Natural killer cell (primary cell): ENCODE measurements at places on chromosomes 11 and 22.
A peak's percentile ranks its signal among the peaks of the same experiment; 100 is the strongest.

DNA sequence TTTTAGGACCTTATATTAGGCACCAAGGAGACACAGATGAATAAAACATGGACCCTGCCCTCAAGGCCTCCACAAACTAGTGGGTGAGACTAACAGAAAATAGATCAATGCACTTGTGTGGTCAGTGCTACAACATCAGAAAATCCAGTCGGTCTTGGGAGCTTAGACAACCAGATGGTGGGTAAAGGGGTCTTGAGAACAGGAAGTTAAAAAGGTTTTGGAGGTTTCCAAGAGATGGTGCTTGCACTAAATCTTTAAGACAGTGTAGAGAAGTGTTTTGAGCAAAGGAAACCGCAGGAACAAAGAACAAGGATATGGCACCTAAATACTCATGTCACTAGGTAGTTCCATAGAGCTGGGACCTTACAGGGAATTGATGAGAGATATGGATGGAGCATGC lies 56.2 kb downstream of the GALNT18 start:
- no peak for DNase-seq

DNA sequence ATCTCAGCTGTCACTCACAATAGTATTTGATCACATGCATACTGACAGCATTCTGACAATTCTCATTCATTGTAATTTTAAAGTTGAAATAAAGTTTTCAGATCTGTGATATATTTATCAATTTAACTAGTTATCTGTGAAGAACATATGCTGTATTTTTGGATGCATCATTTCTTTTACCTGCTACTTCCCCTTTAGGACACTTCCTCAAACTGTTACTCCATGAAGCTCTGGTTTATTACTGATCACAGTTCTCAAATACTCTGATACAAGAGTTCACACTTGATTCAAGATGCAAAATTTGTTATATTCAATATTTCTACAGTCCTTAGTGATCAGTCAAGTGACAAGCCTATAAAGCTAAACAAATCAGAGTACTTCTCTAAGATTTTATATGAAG lies 1655.2 kb downstream of the LRRC4C start:
- DNase-seq = no peak

DNA sequence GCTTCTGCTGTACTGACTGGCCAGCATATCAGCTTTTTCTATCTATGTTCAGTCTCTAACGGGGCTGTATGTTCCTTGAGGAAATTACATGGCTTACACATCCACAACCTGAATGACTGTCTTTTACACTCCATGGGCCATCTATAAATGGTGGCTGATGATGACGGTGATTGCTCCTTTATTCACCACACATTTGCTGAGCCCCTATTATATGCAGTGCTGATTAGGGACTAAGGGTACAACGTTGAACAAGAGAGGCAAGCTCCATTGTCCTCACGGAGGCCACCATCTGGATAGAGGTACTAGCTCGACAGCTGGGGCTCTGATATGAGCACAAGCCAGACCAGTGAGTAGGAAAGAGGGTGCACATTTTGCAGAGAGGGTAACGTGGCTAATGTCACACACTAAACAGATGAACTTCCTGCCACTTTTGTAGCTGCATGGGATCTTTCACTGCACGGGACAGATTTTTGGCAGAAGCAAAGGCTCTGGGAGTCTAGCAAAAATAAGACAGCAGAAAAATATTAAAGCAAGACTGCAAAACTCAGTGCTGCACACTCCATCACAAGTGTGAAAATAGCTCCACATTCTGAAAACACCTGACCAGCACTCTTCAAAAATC lies 30.6 kb downstream of the DRD2 start:
- no peak for DNase-seq

DNA sequence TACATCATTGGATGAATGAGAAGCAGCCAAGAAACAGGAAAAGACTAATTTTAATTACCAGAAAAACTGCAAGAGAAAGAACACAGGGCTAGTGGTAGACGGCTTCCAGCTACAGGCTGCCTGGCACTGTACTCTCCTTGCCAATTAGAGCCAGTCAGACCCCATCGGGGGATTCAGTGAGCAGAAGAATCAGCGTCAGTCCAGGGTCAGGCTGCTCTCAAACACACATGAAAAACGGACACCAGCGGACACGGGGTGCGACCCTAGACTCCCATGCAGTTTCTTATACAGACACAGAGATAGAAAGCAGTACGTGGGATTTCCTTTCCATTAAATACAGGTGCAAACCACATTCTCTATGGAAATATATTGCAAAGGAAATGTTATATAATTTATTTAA lies 1.1 kb upstream of the CNTN5 start:
- DNase-seq = no peak

DNA sequence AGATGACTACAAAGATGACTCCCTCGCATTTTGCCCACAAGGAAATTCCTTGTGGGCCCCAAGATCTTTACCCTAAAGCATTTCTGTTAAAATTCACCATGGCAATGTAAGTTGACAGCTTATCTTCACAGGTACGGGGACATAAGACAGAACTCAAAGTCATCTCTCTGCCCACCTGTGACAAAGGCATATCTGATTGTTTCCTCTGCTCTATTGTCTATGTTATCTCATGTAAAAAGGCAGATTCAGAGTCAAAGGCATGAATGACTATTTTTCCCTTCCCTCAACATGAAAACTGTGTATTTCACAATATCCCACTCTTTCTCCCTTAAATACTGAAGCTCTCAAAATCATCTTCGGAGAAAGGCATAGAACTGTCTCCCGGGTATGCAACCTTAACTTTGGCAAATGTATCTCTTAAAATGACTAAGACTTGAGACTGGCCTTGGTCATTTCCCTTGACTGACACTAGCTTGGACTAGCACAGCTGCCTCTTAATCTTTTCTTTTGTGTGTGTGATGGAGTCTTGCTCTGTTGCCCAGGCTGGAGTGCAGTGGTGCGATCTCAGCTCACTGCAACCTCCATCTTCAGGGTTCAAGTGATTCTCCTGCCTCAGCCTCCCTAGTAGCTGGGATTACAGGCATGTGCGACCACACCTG lies 103.2 kb downstream of the MICAL3 start:
- DNase-seq = no peak

- no peak for DNase-seq
Observed at GRCh38 chr22:29225422-29226090, 19.9 kb downstream of the EMID1 start.

DNA sequence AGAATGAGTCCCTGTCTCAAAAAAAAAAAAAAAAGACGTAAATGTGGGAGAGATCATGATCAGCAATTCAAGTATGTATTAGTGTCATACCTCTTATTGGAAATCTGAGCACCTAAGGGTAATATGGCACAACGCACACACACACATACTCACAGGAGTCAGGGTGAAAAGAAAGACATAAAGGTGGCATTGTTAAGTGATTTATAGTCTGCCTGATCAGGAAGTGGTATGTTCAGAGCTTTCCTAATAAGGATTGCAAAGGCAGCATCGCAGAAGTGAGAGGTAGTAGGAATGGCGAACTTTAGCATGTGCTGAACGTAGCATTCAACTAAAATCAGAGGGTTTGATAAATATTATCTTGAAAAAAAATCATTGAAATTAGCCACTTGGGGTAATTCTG lies 854.3 kb downstream of the METTL15 start:
- DNase-seq = no peak

GRCh38 chr11:30801357-30801756 lies 215.2 kb upstream of the MPPED2 start:
- DNase-seq = no peak

DNA sequence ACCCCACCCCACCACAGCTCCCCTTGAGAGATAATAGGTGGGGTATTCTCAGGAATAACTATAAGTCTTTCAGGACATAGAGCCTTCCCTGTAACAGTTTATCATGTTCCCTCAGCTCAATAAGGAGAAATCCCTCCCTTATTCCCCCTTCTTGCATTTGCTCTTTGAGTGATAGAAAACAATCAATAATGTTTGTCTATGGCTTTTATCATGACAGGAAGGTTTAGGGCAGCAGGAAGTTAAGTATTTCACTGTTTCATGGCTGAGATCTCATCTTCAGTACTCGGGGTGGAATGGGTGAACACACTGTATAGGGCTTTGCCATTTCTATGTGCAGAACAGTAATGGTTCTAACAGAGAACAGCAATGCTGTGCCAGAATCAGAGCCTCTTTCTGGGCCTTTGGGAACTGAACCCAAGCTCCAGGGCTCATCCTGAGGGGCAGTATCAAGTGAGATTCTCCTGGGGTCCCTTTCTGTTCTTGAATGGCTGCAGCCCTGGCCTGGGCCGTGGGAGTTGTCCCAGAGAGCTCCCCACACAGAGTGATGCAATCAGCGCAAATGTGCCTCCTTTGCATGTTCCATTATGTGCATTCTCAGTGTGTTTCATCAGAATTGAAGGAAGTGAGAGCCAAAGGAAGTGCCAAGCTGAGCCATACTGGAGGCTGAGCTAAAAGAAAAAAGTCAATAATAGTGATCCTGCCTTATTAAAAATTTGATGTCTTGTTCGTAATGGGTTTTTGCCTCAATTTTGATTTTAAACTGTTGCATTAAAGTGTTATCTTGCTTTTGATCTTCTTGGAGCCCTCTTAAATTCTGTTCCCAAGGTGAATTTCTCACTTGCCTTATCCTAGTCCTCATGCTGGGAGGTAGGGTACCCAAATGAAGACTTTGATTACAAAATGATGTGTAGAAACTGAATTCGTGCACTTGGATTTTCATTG lies 2.9 kb upstream of the CYP2R1 start:
- DNase-seq = no peak

DNA sequence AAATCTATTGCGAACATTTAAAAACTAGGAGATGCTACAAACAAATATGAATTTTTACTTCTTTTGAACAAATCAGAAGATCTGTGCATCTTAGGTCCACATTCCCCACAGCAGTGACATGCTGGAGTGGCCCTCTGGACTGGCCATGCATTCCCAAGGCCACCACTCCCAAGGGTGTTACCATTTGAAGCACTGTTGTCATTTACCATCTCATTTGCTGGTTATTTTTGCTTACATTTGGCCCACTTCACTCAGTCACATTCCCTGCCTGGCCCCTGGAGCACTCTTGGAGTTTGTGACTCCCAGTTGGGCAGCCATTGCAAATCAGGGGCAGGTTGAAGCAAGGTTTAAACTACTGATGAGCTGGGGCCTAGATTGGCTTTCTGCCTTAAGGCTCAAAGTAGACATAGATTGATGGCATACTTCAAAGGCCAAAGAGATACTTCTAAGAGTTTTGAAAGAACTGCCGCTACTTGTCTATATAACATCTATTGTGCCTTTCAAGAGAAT lies 8.5 kb upstream of the ZNRF3 start:
- no peak for DNase-seq

DNA sequence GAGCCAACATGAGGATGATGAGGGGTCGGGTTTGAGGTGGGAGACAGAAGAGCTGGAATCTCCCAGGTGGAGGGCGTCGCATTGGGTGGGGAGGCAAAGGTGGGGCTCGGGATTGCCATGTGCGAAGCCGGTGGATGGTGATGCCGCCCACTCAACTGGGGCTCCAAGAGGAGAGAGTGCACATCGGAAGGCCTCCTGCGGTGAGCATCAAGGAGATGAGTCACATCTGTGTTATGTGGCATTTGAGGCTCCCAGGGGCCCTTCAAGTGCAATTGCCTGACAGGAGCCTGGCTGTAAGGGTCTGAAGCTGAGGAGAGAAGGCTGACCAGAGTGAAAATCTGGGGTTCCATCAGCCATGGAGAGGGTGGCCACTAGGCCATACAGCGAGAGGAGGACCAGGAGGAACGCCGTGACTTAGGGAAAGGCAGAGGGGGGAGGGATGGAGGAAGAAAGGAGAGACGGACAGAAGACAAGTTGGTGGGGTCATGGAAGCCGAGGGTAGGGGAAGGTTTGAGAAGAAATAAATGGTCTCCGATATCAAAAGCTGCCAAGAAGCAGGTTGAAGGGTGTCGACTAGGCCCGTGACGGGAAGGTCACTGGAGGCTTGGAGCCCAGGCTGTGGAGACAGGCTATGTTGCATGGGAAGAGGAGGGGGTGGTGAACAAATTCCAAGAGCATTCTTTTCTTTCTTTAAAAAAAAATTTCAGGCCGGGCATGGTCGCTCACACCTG lies 21.3 kb downstream of the RASD2 start:
- DNase-seq = no peak

DNA sequence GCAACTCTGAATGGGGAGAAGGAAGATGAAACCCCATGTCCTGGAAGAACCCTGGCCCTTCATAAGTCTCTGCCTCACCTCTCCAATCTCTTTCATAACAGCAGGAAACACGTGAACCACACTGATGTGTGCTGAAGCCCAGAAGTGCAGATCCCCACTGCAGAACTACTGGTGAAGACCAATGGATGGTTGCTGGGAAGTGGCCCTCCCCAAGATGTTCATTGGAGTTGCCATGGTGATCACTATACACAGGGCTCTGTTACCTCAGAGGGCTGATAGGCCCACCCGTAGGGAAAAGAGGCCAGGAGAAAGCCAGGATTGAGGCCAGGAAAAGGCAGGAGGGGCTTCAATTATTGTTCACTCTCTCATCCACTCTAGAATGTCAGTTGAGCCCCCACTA lies 11.6 kb downstream of the TST start:
- no peak for DNase-seq

- DNase-seq = no peak
Observed at GRCh38 chr11:88454881-88455280, 117.3 kb upstream of the CTSC start.

GRCh38 chr11:64745189-64745520 lies 1.2 kb upstream of the RASGRP2 start:
- peak; percentile 90 for DNase-seq

DNA sequence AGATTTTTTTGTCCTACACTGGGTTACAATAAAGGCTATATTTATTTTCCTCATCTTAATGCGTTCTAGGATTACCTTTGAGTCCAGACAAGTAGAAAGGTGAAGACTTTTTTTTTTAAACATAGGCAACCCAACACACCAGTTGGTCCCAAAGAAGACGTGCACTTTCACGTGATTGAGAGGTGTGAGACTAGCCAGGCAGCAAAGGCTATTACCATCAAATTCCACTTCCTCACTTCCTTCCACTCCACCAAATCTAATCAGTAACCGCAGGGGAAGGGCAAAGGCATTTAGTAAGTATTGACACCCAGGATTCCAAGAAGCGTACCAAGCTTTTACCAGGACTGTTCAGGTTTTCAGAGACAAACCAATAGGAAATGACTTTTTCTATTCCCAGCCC lies 109.3 kb downstream of the APIP start:
- no peak for DNase-seq

GRCh38 chr11:114621072-114621471 lies 25.5 kb upstream of the NXPE4 start:
- no peak for DNase-seq

DNA sequence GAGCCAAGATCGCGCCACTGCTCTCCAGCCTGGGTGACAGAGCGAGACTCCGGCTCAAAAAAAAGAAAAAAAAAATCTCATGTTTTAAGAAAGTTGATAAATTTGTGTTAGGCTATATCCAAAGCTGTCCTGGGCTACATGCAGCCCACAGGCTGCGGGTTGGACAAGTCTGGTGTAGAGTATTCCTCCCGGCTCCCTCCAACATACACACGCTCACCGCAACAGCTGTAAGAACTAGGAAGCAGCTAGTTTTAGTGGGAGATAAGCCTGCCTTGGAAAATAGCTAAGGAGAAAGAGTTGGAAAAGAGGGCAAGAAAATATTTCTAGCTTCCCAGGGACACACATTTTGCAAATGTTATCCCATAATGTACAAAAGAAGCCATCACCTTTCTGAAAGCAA lies 46.6 kb downstream of the CELF1 start:
- no peak for DNase-seq

- no peak for DNase-seq
Observed at GRCh38 chr22:35296051-35296450, 3.6 kb upstream of the TOM1 start.
